ENCODE measurements at places on chromosomes 11 and 22.

DNA sequence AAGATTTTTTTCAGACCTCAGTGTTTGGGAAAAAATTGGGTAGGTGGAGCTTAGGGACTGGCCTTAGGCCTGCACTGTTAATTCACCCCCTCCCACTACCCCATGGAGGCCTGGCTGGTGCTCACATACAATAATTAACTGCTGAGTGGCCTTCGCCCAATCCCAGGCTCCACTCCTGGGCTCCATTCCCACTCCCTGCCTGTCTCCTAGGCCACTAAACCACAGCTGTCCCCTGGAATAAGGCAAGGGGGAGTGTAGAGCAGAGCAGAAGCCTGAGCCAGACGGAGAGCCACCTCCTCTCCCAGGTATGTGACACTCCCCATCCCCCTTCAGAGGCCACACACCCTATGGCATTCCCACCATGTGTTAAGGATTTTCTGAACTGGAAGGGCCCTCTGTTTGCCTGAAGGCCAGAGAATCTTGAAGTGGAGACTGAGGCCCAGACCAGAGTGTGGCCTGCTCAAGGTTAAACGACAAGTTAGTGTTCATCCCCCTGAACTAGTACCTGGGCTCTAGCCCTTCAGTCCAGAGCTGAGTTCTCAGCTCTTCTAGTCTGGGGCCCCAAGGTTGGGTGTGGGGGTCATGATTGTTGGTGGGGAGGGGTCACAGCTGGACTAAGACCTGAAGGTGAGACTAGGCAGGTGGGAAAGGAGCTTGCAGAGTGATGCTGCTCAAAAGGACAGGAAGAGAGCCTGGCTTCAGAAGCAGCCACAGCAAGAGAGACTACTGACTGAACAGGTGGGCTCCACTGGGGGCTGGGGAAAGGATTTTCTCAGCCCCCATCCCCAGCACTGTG is 2.3 kb upstream of the FOLR1 start:
- DNase-seq, result no peak

DNA sequence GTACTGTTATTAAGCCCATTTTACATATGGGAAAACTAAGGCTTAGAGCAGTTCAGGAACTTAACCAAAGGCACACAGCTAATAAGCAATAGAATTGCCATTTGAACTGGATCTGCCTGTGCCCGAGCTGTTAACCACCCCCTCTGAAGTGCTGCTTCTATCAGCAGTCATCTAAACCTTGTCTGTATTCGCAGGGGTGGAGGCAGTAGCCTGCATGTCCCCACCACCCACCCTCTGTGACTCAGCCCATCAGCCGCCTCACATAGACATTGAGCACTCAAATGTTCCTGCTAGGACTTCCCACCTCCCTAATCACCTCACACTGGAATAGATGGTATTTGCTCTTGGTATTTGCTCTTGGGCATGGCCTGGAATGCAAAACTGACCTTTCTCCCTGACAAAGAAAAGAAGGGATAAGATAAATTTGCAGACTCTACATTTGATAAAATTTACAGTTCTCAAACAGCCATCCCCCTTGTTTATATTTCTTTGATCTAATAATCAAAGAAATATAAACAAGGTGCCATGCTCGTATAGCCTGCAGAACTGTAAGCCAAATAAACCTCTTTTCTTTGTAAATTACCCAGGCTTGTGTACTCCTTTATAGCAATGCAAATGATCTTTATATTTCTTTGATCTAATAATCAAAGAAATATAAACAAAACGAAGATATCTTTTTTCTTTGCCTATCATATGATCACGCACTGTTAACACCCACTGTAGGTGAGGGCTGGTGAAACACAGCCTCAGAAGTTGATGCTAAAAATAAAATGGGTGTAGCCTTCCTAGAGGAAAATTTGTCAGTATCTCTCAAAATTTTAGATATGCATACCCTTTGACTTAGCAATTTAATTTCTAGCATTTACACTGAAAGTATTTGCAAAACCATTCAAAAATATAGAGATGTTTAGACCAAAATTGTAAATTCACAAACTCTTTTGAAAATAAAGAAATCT is 15.9 kb downstream of the DKK3 start:
- no peak for DNase-seq

DNA sequence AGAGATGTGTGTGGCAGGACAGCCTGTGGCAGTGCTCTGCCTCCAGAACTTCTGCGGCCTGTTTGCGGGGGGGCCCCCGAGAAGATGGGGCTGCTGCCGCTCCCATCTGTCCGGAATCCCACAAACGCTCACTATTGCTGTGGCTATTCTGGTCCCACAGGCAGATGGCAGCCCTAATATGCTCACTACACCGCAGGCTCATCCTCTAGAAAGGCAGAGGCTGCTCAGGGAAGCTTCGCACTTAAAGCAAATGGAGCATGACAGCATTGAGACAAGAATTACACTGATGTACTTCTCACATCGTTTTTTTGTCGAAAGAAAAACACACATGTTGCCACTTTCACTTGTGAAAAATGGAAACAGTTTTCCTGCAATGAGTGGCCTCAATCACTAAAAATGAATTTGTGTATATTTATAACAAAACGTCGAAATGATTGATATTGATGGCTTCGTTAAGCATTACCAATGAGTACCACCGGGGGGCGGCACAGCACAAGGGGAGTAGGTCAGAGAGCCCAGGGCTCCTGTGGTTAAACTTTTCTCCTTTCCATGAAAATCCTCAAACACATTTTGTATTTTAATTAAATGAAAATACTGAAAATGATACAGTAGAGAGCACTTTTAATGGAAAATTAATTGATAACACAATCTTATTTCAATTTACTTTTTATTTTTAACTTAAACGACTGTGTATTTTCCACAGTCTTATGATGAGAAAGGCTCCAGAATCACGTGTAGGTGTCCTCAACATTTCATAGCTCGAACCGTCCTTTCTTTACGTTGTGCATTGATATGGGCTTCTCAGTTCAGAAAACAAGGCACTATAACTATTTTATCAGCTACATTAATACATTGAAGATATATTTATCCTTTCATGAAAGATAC is 69.1 kb downstream of the CTTN start:
- no peak for DNase-seq

- no peak for DNase-seq
Measured at GRCh38 chr11:30876663-30877396, 290.7 kb upstream of the MPPED2 start.

DNA sequence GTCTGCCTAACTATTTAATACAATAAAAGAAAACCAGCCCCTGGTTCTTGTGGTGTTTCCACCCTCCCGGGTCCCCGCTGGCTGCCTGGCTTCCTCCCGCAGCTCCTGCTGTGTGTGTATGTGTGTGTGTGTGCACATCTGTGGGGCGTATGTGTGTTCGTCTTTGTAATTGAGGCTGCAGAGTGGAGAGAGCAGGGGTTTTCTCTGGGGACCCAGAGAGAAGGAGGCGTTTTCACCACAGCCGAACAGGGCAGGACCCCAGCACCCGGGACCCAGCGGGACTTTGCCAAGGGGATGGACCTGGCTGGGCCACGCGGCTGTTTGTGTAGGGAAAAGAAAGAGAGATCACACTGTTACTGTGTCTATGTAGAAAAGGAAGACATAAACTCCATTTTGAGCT is 42.7 kb downstream of the IGLL1 start:
- DNase-seq, result no peak

DNA sequence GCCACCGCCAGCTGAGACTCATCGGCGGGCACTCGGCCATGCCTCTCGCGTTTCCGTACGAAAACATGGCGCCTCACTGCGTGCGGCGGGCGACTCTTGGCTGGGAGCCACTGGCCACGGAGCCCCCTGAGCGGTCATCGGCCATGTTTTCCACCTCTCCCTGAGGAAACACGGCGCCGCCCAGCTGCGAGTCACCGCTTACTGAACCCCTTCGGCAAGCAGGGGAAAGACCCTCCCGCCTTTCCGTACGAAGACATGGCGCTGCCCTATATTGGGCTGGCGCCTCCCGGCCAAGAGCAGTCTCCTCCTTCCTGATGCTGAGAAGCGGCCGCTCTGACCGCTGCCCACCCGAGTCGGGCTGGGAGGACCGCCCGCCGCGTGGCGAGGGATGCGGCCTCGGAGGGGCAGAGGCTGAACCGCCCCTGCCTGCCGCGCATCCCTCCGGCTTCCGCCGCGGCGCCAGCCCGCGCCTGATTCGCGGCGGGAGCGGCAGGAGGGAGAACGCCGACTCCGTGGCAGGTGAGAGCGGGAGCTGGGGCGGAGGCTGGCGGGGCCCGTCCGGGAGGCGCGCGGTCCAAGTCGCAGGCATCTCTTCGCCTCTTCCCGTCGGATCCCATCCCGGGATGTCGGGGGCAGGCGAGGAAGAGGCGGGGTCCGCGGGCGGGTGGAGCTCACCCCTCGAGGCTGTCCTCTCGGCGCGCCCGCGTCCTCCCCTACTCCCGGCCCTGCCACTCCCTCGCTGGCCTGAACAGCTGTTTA is at the start of gene TCP11L1:
TSS of gene TCP11L1 (plus strand) at position 299 of the 759 bp plus-strand sequence. CDS start 4,202 bp downstream, outside the sequence.
- no peak for DNase-seq

- no peak for DNase-seq
Measured at GRCh38 chr11:104967534-104968354, 630 bp downstream of the CASP4 start.

GRCh38 chr22:21052715-21053459 is 7.1 kb downstream of the LRRC74B start:
- DNase-seq, result no peak

DNA sequence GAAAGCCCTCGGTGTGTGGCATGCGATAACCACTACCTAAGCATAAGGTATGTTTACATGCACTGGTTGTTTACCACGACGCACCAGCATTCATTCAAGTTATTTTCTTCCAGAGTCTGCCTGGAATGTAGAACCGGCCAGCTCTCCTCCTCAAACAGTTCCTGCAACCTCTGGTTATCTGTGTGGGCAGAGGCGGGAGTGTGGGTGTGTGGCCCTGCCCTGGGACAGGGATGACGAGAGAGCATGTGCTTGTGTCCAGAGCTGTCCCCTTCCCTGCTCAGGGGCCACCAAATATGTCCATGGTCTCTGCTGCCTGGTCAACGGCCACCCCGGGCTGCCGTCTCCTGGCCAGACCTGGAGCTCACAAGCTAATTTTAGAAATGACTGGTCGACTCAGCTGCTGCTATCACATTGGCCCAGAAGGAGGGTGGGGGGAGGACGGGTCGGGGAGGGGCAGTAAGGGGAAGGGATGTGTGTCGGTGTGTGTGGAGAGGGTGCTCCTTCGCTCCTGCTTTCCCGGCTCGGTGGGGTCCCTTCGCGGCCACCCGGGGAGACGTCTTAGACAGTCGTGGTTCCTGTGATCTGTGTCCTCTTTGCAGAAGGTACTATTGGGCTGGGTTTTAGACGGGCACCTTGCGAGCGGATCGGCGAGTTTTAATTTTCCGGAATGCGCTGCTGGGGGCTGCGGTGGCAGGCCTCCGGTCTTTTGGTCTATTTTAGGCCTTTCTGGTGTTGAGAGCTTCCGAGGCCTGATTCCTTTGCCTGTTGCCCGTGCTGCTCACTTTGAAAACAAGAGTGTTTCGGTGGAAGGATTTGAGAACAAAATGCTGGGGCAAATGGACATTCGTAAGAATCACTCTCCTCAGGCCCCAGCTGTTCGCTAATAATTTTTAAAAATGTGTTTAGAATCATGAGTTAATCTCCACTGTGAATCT is at the start of gene MYO18B:
TSS of gene MYO18B (plus strand) at position 497 of the 935 bp plus-strand sequence. CDS start 18,905 bp downstream, outside the sequence.
- no peak for DNase-seq

- no peak for DNase-seq
Measured at GRCh38 chr11:34651551-34651950, 30.7 kb downstream of the EHF start.

- DNase-seq, result no peak
Measured at GRCh38 chr11:104997288-104997687, 25.7 kb downstream of the CASP5 start.

- no peak for DNase-seq
Measured at GRCh38 chr11:113447621-113448315, 27.4 kb downstream of the DRD2 start.

- no peak for DNase-seq
Measured at GRCh38 chr11:6962141-6962540, 35.9 kb downstream of the ZNF215 start.

DNA sequence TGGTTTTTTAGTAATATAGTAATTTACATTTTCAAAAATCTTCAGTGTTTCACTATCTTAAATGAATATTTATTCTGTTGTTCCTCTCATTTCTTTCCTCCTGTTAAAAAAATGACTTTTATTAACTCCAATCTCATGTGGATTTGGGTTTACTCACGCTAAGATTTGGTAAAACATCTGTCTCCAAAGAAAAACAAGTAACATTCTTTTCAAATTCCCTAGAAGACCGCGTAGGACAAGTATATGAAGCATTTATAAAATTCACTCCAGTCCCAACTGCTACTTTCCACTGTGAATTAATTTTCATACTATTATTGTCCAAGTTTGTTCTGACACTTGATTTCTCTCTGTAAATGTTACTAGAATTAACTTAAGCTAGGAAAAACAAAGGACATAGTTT is 26.2 kb downstream of the SBF2 start:
- no peak for DNase-seq

DNA sequence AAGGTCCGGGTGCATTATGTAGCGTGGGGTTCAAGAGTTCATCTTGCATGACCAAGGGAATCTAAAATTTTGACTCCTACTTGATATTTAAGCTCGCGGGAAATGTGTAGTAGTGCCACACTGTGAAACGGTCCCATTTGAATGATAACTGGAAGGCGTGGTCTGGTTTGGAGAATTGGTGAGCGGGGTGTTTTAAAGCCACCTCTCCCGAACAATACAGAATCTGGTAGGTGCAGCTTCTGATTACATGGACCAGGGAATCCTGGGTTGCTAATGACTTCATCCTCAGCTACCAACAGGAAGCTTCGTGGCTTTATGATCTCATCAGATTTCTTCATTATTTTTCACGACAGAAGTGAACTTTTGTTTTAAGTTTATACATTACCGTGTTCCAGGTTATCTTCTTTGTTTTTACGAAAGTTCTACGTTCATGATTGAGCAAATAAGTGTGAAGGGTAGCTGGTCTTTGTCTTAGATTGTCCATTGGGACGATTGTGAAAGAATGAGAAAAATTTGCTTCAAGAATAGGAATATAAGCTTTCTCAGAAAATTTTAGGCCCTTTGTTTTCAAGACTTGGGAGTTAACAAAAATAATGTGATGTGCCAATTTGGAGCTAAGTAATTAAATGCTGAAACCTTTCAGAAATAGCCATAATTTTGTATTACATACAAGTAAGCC is 1.7 kb downstream of the QSER1 start:
- DNase-seq, result no peak

- DNase-seq, result no peak
Measured at GRCh38 chr22:31734512-31734911, 15.4 kb downstream of the PRR14L start.

GRCh38 chr11:64553554-64554201 is 37.3 kb upstream of the SLC22A12 start:
- DNase-seq, result no peak

DNA sequence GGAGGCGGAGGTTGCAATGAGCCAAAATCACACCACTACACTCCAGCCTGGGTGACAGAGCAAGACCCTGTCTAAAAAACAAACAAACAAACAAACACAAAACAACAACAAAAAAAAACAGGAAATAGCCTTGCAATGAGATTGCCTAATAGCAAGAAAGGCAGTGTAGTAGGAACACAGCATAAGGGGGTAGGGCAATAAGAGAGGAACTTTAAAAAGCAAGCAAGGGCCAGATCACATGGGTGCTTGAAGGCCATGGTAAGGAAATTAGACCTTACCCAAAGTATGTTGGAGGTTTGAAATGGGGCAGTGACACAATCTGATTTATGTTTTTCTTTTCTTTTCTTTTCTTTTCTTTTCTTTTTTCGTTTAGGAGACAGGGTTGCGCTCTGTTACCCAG is 34.7 kb upstream of the NRIP3 start:
- DNase-seq, result no peak

Measured in cortex of kidney (tissue), 1 donor.